ENCODE measurements at places on chromosomes 2 and 18.
A peak's percentile ranks its signal among the peaks of the same experiment; 100 is the strongest.

- DNase-seq = no peak
Measured at GRCh38 chr2:176187899-176188773, at the start of gene HOXD1. TSS of gene HOXD1 (plus strand) at chr2:176188668. CDS start at chr2:176188802, 134 bp downstream.

DNA sequence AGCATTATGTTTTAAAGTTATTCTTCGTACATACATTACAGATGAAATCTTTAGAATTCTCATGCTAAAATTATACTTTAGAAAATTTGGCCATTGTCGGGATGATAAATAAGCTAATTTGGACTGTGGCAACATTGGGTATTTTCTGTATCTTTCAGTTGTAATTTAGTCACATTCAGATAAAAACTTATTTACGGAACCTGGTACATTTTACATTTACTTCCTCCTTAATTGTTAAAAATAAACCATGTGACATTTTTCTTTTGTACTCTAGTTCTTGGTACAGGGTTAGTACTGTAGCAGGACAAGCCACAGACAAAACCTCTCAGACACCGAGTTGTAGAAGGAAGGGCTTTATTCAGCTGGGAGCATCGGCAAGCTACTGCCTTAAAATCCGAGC lies 4.2 kb downstream of the CNDP2 start:
- DNase-seq = no peak

DNA sequence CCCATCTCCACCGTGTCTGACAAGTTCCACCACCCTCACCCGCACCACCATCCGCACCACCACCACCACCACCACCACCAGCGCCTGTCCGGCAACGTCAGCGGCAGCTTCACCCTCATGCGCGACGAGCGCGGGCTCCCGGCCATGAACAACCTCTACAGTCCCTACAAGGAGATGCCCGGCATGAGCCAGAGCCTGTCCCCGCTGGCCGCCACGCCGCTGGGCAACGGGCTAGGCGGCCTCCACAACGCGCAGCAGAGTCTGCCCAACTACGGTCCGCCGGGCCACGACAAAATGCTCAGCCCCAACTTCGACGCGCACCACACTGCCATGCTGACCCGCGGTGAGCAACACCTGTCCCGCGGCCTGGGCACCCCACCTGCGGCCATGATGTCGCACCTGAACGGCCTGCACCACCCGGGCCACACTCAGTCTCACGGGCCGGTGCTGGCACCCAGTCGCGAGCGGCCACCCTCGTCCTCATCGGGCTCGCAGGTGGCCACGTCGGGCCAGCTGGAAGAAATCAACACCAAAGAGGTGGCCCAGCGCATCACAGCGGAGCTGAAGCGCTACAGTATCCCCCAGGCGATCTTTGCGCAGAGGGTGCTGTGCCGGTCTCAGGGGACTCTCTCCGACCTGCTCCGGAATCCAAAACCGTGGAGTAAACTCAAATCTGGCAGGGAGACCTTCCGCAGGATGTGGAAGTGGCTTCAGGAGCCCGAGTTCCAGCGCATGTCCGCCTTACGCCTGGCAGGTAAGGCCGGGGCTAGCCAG lies 1.2 kb downstream of the ONECUT2 start:
- no peak for DNase-seq

- DNase-seq = no peak
Measured at GRCh38 chr2:152497481-152498052, 162.6 kb downstream of the FMNL2 start.

DNA sequence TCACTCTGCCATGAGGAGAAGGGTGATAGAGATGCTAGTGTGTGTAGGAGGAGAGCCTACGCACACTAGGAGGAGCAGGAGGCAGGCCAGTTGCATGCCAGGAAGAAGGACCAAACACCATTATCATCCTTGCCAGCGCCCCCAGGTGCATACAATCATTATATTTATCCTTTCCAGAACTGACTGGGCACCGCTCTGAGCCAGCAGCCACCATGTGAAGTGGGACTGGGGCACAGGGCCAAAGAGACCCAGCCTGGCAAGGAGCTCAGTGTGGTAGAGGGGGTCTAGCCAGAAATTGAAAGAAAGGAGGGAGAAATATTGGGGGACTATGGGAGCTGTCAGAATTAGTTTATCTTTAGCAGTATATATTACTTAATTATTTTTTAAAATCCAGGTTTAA lies 8.3 kb upstream of the GPR148 start:
- no peak for DNase-seq

GRCh38 chr2:233223059-233223894 lies 28.2 kb upstream of the ATG16L1 start:
- no peak for DNase-seq

DNA sequence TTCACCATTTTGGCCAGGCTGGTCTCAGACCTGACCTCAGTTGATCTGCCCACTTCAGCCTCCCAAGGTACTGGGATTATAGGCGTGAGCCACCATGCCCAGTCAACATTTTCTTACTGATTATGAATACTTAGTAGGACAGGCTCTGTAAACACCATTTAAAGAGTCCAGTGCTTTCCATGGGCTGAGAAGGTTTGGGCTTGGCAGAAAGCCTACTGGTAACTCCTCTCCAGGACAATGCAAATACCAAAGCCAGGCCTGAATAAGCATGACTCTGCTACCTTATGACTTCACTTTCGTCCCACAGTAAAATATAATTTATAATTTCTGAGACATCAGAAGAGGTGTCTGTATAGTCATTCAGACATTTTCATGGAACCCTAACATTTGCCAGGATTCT lies 60.2 kb upstream of the FAM117B start:
- no peak for DNase-seq

DNA sequence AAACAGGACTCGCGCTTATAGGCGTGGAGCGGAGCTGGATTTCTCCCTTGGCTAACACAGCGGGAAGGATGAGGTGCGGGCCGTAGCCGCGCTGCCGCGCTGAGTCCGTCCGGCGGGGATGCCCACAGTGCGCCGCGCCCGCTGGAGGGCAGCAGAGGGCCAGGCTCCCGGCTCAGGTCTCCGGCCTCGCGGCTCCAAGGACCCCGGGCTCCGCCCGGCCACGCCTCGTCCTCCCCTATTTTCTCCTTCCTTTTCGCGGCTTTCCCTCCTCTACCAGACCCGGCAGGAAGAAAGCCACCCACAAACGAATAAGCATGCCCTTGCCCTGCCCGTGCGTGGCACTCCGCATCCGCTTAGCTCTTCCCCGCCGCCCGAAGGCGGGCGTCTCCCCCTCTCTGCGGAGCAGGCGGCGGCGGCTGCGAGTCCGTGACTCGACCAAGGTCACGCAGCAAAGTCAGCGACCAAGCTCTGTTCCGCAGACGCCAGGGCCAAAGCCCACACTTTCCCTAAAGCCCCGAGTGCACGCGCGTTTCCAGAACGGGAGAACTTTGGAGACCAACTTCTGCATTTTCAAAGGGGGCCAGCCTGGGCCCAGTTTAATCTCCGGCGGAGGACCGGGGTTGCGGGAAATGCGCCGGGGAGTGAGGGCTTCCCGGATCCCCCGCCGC lies 48.5 kb downstream of the KCNIP3 start:
- peak; percentile 96 for DNase-seq

GRCh38 chr2:173752152-173752551 lies 213.0 kb downstream of the SP3 start:
- DNase-seq = peak; percentile 52
